ENCODE measurements at places on chromosomes 11 and 22.

DNA sequence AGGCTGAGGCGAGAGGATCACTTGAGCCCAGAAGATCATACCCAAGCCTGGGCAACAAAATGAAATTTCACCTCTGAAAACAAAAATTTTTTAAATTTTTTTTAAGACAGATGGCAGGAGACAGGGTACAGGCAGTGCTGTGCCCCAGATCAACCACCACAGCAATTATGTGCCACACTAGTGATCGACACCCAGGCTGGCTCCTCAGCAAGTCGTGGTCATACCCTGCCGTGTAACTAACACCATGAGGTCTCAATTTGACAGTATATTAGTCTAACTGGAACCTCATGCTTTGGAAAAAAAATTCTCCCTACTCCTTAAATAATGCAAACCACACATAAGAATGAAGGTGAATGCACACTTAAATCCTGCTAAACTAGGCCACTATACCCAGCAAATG, 8.3 kb downstream of the SF3A1 start:
- DNase-seq: no peak

GRCh38 chr22:25448435-25449051, 115.9 kb upstream of the GRK3 start:
- no peak for DNase-seq

DNA sequence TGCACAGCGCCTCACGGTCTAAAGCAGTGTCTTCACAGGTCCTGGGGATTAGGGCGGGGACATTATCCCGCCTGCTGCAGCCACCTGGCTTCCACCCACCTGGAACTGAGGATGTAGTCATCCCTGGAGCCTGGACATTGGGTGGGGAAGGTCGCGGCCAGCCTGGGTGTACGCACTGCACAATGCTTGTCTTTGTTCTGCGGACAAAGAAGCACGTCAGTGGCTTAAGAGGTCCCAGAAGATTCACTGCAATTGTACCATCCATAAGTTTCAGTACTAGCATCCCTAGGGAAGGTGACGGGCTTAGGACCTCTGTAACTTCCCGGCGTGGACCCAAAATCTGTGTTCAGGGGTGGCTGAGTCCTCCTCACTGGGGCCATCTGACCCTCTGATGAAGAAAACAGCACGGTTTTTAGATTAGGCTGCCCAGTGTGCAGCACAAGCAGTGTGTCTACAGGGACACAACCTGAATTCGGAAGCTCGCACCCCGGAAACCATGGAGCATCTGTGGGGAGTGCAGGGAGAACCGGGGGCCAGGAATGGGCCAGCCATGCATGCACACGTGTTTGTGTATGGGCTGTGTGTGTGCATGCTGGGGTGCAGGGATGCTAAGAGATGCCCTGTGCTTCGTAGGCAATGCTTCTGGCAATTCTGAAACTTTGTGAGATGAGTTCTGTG, 342.6 kb upstream of the B3GAT1 start:
- no peak for DNase-seq

GRCh38 chr11:75954039-75954438, 139.0 kb downstream of the UVRAG start:
- DNase-seq: no peak

DNA sequence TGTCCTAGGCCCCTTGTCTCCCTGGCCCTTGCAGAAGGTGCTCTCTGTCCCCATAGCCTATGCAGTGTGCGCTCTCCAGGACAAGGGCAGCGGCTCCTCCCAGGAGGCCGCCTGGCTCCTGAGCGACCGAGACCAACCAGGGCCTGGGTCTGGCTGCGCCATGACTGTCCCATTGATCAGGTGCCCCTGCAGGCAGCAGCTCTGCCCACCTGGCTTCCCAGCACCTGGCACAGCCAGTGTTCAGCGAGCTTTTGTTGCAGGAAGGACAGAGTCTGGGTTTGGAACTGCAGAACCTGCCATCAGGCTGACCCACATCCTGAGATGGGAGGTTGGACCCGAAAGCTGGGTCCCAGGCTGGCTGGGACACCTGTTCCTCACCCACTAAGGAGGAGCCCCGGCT, 1001.1 kb downstream of the BRD1 start:
- DNase-seq: no peak

- DNase-seq: no peak
These were observed 115.1 kb downstream of the ARFGAP2 start for GRCh38 chr11:47061429-47062178.

DNA sequence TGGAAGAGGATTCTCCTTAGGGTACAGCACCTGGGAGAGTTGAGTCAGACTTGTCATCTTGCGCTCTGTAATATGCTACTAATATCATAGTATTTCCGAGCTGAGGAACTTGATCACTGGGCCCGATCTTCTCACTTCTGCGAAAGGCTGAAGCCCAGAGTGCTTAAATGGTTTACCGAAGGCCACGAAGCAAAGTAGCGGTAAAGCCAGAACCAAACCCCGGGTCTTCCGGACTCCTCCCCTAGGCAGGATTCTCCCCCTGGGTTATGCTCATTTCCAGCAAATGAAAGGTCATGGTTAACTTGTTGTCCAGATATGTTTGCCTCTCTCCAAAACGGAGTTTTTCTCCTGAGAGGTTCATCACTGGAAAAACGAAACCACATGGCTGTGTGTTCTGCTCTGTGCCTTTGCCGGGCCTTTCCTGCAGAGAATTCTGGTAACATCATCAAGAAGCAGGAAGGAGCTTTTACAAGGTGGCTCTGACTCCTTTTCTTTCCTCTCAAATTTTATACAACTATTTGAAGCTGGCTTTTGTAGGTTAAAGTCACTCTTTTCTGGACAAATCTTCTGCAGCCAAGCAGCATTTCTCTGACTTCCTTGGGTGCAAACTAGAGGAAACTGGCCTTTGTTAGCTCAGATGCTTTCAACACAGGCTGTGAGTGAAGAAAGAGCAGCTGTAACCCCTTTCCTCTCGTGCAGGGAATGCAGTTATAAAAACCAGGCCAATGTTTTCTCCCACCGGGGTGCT, 35.5 kb downstream of the UBASH3B start:
- no peak for DNase-seq

DNA sequence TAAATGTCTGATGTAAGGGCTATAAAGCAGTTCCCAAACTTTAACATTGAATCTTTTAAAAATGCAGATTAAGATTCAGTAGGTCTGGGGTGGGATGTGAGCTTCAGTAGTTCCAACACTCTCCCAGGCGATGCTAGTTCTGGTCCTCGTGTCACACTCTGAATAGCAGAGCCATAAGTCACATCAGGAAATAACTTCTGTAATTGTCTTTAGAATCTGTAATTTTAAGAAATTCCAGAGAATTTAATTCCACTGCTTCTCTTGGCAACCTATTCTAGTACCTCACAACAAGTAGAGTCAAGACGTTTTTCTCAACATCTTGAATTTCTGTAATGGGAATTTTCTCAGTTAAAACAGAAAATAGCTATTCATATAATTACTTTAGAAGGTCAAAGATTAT, 223.1 kb downstream of the TMEM135 start:
- DNase-seq: no peak

DNA sequence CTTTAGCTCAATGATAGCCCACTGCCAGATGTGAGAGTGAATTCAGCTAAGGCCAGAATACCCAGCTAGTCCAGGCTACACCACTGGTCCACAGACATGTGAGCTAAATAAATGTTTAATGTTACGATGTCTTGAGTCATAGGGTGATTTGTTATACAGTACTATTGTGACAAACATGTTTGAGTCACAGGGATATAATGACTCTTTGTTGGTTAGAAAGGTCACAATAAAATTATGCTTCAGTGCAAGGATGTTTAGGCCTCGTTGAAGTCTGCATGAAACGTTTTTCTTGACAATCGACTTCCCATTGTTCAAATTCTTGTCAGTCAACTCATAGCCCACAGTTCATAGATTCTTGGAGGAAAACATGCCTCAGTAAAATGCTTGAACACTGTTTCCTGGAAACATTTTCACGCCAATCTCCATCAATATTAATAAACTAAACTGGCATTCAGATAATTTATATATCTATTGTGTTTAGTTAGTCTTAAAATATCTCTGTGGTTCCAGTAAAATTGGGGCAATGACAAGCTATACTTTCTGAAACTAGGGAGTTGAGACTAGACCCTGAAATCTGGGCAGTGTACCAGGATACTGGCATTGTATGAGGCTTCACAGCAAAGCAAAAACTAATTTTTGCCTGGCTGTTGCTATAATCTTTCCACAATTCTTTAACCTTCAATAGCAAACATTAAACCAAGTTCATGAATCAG, 650.8 kb upstream of the KIRREL3 start:
- no peak for DNase-seq

- DNase-seq: no peak
These were observed 33.8 kb downstream of the RASSF10 start for GRCh38 chr11:13042873-13043342.

- DNase-seq: no peak
These were observed 17.2 kb downstream of the DCHS1 start for GRCh38 chr11:6638429-6638828.

- DNase-seq: no peak
These were observed 328.8 kb downstream of the MIAT start for GRCh38 chr22:26985931-26986782.

- no peak for DNase-seq
These were observed 963 bp downstream of the TYMP start for GRCh38 chr22:50528682-50529415.

- DNase-seq: no peak
These were observed 184.2 kb downstream of the SBF2 start for GRCh38 chr11:10109806-10110205.

- DNase-seq: no peak
These were observed 600 bp upstream of the GPR83 start for GRCh38 chr11:94401773-94402265.

- DNase-seq: no peak
These were observed 21.9 kb upstream of the RAB30 start for GRCh38 chr11:83093634-83094033.

GRCh38 chr22:19143967-19144400, 467 bp downstream of the ESS2 start:
- DNase-seq: no peak

DNA sequence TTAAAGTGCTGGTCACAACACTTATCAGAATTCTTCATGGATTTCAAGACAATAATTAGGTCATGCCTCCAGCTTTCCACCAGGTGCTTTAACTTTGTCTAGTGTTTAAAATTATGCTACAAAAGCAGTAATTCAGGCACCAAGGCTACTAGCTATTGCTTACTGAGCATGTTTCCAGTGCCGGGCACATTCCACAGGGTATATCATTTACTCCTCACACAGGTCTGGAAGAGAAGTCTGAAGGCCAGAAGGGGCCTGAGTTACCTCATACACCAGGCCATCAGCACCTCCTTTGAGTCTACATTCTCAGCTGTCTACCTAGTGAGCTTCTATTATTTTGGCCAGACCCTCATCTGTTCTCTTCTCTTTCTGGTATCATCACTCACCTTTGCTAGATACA, 41.7 kb upstream of the LMO2 start:
- no peak for DNase-seq

DNA sequence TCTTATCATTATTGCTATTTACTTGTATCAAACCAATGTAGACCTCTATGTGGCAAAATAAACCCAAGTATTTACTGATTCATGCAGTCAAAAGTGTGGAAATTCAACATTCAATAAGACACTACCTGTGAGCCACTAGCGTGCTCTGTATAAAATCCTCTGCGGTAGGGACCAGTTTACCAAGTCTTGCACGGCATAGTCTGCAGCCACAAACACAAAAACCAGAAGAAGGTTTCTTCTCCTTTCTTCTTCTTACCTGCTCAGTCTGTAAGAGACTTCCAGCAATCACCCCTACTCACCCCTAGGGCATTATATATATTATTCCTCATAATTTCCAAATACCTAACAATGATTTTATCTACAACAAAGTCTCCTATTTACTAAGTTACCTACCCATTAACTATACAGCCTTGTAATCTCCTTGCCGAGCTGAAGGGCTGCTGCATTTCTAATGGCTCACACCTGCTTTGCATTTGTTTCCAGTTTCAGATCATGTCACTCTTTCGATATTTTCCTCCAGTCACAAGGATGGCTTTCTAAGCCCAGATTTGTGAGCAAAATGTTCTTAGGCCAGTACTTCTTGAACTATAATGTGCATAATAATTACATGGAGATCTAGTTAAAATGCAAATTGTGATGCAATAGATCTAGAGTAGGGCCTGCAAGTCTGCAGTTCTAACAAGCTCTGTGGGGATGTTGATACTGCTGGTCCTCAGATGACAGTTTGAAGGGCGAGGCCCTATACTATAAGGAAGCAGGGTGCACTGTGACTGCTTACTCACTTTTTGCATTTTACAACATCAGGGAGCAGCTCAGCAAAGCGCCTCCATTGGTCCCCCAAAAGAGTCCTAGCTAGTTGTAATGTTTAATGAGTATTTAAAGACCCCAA, 191.9 kb upstream of the DDI1 start:
- no peak for DNase-seq

DNA sequence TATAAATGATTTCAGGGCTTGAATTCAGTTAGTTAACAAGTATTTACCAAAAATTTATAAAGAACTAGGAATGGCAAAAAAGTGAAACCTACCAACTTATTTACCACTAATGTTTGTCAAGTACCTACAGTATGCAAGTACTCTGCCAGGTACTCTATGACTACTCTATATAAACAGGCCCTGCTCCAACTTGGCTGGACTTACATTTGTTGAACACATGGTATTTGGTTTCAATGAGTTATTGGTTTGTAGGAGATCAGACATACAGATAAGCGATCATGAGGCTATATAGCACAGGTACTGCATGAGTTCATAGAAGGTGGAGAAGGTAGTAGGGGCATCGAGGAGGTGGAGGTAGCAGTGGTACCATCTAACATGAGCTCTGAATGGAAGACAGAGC, 159.9 kb upstream of the PDGFD start:
- no peak for DNase-seq

DNA sequence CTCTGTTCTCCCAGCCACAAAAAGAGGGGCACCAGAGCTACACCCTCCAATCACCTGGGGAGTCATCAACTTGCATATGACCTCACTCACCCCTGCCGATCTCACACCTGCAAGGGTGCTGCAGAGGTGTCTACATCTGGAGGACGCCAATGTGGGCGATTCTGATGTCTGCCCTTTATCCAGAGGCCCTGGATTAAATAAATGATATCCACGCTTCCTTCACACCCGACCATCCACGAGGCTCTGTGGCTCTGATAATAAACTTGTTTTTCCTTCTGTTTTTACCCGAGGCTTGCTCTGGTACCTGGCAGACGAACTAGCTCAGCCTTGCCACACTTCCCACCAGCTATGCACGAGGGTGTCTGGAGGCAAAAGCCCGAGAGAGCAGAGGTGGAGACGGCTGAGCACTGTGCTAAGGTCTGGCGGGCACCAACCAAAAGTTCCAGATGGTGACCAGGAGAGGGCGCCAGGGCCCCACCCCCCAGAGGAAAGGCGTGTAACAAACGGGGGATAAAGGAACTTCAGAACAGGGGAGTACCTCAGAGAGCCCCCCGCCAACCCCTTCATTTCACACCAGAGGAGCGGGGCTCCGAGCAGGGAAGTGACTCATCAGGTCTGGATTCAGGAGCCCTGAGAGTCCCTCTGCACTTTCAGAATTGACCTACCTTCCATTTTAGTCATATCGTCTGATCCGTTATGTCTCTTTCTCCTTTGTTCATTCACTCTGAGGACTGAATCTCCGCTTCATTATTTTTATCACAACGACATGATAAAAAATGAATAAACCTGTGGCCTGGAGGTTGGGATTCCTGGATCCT, 13.5 kb downstream of the SCN3B start:
- peak; percentile 12 for DNase-seq

GRCh38 chr11:121489823-121490222, 37.1 kb upstream of the SORL1-AS1 start:
- no peak for DNase-seq

All from stimulated activated CD4-positive, alpha-beta T cell treated with anti-CD3 and anti-CD28 coated beads, TNF-alpha, amount 100 ng/mL, for 48 hours (primary cell).